Stimulated activated CD4-positive, alpha-beta T cell treated with anti-CD3 and anti-CD28 coated beads, Interleukin-4, amount 100 ng/mL, for 1 hour (primary cell): ENCODE measurements at places on chromosomes 5 and 9.

DNA sequence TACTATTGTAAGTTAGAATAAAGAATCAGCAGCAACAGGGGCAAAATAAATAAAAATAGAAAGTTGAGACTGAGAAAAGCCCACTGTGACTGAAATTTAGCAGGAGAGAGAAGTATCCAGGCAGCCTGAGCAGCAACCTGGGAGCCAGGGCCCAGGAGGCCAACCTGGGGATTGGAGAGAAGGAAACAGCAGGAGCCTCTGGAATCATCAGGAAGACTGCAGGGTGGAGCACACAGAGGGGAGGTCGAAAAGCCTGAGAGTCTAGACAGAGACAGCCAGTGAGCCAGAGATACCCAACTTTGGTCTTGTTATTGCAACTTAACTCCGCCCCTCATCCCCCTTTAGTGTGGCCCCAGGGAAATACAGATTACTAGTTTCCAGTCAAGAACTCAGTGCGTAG is 98.6 kb downstream of the SLC1A3 start:
- DNase-seq: no peak

DNA sequence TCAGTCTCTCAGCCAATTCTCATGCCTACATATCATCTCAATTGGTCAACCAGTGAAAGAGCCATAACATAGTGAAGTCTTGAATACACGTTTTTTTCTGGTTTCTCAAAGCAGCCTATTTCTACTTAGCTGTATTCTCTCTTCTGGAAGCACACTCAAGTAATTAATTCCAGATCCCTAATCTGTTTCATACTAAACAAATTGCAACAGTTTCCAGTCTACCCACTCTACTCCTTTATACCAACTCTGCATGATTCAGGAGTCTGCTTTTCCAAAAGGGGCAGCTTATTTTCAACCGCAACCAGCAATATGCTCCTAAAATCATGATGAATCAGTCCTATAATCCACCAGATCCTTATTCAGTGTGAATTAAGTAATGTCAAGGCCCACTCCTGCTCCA is 211.7 kb downstream of the TLE1 start:
- DNase-seq: no peak

DNA sequence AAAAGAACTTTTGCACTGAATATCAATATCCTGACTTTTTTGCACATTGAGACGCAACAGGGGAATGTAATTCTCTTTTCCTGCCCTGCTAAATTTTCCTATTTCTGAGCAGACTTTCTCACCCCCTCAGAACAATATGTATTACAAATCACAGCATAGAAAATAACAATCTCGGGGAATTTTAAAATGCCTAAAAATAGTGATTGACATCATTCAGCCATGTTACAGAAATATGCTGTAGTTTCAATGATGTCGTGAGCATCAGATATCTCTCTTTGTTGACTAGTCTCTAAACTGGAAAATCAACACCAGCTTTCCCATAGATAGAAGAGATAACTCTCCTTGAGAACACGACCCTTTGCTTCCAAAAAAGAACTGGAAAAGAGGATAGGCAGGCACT is 166.7 kb downstream of the ZDHHC21 start:
- no peak for DNase-seq

- no peak for DNase-seq
These were observed 38.6 kb downstream of the ELOVL7 start for GRCh38 chr5:60805463-60805862.

DNA sequence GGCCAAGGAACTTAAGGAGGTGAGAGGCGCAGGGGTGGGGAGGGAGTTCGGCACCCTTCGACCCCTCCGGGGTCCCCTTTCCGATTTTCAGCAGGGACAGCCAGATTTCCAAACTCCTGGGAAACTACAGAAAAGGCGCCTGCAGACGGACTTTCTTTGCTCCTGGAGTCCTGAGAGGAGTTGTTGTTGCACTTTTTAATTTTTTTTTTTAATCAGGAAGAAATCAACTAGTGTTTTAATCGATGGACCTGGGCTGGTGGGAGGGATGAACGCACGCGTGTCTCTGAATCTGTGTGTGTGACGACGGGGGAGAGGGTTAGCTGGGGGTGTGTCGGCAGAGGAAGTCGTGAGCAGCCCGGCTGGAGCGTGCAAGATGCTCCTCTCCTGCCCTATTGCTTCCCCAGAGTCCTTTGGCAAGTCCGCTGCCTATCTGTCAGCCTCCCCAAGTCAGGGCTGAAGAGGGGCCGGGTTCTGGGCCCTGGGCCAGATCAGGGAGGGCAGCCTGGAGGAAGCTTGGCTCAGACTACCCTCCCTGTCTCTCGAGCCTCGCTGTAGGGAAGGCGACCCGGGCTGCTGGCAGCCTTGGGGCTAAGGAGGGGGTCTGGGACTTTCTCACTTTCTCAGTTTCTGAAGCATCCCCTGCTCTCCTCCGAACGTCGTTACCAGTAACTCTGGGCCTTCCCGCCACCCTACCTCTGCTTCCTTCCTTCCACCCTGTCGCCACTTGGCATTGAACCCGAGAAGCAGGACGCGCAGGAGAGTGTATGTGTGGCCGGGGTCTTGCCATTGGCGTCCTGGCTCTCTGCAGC is 731 bp downstream of the PRR16 start:
- DNase-seq: no peak

GRCh38 chr5:135033901-135034235 is at the start of gene PITX1:
PITX1 (minus strand) TSS chr5:135034228; CDS start chr5:135033881, 347 bp downstream.
- DNase-seq: no peak

- no peak for DNase-seq
These were observed 125.4 kb downstream of the PARP8 start for GRCh38 chr5:50791813-50792212.

- DNase-seq: no peak
These were observed 85.4 kb downstream of the SLC1A3 start for GRCh38 chr5:36691696-36692371.

GRCh38 chr5:83972236-83972635 is 251.6 kb upstream of the HAPLN1 start:
- DNase-seq: no peak

- no peak for DNase-seq
These were observed 51.7 kb upstream of the LRRTM2 start for GRCh38 chr5:138926688-138927448.

DNA sequence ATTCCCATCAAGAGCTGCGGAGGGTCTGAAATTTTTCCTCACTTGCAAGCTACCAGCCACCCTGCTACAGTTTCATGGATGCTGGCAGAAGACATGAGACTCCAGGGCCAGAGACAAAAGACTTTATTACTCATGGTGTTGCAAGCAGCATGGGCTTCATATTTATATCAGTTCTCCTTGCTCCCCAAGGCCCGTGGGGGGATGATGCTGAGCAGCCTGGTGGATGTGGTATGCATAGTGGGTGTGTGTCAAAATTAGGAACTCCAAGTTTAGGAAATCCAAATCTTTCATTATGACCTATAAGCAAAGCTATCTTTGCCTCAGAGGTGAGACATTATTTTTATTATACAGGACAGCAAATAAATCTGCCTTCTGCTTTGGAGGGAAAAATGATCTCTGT is 105.7 kb upstream of the ALDH1B1 start:
- DNase-seq: no peak

- DNase-seq: no peak
These were observed 51.0 kb downstream of the IRF1 start for GRCh38 chr5:132439521-132440089.

DNA sequence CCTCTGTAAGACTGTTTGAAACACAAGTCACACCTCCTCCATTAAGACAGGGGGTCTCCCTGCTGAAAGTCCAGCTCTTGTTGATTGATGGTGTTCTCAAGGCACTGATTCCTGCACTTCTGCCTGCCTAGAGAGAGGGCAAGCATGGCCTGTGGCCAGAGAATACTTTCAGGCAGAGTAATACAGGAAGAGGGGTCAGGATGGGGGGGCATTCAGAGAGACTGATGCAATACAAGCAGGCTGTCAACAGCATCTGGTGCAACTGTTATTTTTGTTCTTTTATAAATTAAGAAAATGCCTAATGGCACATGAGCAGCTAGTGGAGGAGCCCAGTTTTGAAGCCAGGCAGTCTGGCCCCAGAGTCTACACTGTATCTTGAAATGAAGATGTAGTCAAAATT is 302.2 kb downstream of the DIRAS2 start:
- no peak for DNase-seq

DNA sequence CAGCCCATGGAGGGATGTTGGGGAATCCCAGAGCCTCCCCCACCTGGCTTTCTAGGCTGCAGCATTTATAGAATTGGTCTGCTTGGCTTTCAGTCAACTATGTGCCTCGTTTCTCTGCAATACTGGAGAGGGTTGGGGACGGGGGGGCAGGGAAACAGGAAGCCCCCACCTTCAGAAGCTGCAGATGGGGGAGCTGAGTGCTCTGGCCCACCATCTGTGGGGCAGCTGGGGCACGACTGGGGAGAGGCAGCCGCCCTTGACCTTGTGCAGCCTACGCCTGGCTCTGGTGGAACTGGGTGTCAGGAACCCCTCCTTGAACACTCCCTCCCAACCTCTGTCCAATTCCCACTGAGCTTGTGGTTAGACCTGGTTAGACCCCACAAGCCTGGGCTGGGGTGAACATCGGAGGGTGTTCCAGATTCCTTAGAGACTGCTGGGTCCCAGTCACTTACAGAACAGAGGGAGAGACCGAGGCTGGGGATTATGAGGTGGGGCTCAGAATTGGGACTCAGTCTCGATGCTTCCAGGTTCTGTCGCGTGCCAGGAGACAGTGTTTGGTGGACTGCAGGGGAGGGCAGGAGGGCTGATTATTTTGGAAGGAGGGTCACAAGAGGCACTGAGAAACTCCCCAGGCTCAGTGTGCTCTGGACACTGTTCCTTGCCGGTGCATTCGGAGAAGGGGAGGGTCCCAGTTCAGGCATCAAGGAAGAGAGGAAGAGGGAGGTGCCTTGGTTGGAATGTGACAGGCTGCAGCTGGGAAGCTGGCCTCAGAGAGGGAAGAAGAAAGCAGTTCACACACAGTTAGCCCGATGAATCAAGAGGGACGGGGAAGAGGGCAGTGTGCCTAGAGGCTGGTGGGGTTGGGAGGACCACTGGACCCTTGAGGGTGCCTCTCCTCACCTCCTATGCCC is 25.6 kb downstream of the COL27A1 start:
- no peak for DNase-seq

DNA sequence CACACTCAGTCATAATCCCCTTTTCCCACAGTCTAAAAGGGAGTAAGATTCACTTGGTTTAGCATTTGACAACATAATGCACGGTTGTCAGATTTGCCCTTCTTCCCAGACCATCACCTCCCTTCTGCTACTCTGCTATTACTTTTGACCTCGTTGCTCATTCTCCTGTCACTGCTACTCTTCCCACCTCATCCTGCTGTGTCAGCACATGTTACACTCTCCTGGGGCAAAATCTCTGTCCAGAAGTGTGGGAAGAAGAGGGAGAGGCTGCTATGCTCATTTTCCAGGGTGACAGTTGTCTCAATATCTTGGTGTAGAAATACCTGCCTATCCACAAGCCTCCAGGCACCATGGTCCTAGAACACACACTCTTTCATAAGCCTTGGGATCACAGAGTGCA is 449.9 kb upstream of the PIK3R1 start:
- DNase-seq: no peak

DNA sequence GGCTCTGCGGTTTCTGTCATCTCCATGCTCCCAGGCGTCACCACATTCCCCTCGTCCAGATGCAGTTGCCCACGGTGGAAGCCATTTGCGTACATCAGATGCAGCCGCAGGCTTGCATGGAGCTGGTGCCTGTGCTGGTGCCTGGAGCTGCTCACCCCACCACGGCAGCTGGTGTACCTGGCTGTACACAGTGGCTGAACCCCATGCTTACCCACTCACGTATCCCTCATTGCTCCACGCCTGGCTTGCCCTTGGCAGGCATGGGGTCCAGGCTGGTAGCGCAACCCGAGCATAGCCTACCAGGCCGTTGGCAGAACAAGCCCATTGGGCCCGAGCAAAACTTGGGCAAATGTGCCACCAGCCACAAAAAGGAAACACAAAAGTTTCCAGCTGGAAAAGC is 159.5 kb downstream of the GHR start:
- no peak for DNase-seq

DNA sequence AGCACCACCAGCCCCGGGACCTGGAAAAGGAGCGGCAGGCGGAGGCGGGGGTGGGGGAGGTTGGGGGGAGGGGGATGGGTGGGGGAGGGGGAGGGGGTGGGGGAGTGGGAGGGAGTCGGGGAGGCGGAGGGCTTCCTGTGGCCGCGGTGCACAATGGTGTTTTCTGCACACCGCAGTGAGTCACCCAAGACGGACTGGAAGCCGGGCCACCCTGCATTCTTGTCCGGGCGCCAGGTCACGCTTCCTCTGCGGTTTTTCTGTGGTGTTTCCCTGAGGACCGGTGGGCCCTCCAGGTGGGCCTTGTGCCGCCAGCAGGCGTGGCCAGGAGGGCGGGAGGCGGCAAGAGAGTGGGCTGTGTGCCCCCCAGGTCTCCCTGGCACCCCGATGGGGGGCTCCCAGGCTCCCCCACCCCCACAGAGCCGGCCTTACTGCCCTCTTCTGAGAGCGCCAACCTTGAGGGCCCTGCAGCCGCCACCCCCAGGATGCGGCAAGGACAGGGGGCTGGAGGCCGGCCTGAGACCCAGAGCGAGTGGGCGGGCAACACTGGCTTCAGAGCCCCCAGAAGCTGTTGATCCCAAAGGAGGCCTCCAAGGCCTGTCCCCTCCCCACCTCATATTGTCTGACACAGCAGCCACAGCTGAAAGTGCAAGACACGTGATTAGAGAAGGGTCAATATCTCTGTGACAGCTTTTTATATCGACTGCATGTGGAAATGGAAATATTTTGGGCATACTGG is 11.1 kb downstream of the EXD3 start:
- DNase-seq: peak; percentile 33

DNA sequence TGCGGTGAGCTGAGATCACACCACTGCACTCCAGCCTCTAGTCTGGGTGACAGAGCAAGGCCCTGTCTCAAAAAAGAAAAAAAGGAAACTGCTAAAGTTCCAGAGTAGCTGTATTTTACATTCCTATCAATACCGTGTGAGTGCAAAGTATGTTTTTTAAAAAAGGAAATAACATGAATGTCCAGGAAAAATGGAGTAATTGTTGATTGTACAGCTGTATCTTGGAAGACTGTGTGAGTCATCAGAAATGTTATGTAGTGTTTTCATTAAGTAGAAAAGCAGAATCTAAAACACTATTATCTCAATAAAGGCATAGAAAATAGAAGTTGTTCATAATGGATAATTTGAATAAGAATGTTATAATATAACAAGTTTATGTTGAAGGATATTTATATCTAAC is 53.9 kb downstream of the ZCCHC7 start:
- DNase-seq: no peak
